ENCODE measurements at places on chromosomes 3 and 15.

- no peak for DNase-seq
Observed at GRCh38 chr3:186800285-186800684, 6.0 kb downstream of the RFC4 start.

GRCh38 chr15:56821721-56822425 lies 88.6 kb upstream of the ZNF280D start:
- DNase-seq, result peak; percentile 6

GRCh38 chr3:14633819-14634424 lies 17.6 kb upstream of the CCDC174 start:
- DNase-seq, result peak; percentile 32

GRCh38 chr3:69236812-69237707 lies 114.7 kb upstream of the LMOD3 start:
- DNase-seq, result no peak

DNA sequence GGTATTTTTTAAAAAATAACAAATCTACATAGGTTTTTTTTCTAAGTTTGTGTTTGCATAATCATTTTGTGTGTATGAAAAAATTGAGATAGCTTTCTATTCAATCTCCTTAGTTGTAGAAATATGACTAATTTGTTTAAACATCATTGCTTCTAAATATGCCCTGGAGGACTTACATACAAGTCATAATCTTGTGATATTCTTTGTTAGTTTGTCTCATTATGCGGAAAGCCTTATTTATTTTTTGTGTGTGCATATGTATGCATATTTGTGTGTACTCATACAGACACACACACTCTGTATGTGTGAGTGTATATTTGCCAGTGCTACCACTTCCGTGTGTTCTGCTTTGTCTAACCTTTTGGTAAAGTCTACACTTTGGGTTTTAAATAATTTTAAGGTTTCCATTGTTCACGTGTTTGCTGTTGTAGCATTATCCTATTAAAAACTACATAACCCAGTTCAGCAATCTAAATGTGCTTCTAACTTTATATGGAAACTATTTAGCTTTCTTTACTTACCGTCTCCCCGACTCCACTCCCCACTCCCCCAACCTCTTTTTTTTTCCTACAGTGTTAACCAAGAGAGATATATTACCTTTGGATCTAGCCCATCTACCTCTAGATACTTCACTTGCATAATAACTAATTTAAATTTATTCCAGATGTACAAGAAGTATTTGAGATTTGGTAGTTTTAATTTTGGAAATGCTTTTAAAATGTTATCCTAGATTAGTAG lies 111.7 kb downstream of the FNDC3B start:
- DNase-seq, result no peak

DNA sequence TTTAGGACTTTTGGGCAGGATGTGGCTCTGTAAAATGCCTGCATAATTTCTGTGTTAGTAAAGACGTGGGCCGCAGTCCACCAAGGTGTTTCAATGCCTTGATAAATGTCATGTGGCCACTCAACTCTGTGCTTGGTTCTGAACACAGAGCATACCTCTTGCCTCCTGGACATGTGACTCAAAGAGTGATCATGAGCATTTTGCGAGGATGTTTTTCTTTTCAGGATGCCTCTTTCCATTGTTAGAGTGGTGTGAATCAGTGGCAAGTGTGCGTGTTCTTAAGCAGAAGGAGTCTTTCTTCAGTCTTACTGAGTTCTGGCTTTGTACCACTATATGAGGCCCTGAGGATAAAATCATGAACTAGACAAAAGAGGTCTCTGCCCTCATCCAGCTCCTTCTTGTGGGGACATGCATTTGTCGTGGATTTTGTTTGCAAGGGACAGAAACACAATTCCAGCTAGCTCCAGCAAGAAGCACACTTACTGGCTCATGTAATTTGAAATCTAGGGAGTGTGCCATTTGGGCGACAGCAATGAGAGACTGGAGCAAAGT lies 363.4 kb downstream of the LRTM1 start:
- no peak for DNase-seq

GRCh38 chr3:100455841-100456550 lies 36.4 kb upstream of the TMEM45A start:
- DNase-seq, result no peak

DNA sequence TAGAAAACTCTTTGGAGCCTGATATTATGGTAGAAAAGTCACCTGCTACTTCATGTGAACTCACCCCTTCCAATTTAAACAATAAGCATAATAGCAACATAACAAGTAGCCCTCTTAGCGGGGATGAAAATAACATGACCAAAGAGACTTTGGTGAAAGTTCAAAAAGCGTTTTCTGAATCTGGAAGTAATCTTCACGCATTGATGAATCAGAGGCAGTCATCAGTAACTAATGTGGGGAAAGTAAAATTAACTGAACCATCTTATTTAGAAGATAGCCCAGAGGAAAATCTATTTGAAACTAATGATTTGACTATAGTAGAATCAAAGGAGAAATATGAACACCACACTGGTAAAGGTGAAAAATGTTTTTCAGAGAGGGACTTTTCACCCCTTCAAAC lies 5.1 kb upstream of the SCG5 start:
- no peak for DNase-seq

DNA sequence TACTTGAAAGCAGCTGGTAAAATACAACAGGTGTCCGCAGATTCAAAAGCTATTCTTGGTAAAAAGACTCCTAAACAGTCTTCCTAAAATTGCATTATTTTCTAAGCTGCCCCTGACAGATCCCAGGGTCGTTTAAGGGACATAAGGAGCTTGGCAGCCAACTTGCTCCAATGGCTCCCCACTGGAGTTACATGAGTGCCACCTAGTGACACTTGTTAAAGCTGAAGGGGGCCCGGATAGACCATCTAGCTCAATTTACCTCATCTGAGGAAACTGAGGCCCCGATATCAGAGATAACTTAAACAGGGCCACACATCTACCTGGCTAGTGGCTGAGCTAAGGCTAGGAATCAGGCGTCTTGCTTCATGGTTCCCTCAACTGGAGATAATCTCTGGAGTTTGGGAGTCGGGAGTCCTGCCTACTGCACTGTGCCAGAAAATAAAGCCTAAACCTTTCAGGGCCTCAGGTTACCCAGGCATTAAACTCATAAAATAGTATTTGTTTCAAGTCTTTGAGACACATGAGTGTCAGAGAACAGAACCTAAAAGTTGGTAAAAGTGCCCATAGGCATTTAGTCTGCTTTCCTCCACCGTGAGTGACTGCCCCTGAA lies 6.5 kb upstream of the TBC1D23 start:
- DNase-seq, result no peak

DNA sequence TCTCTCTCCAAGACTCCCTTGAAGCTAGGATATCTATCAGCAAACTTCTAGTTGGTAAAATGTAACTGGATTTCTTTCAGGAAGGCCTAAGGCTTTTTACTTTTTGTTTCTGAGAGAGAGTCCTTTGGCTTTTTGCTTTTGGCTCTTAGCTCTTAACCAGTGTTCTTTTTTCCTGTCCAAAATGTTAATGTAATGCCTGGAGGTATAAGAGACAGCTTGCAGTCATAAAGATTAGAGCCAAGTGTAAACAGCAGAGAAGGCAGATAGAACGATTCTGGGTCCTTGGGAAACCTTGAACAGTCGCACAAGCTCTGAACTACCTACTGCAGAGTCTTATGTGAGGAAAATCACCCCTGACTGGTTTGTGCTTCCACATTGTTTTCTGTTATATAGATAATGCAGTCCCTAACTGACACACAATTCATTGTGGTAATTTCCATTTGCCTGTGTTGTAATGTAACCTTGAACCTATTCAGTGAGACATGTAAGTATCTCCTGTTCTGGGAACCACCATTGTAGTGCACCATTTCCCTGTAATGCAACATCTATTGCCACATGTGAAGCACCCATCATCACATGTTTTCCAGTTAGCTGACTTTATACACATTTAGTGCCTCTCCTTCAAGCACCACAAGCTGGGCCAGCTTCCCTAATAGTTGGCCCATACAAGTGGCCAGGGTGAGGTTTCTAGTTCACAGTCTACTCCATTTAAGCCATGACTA lies 1311.9 kb downstream of the ROBO1 start:
- no peak for DNase-seq

DNA sequence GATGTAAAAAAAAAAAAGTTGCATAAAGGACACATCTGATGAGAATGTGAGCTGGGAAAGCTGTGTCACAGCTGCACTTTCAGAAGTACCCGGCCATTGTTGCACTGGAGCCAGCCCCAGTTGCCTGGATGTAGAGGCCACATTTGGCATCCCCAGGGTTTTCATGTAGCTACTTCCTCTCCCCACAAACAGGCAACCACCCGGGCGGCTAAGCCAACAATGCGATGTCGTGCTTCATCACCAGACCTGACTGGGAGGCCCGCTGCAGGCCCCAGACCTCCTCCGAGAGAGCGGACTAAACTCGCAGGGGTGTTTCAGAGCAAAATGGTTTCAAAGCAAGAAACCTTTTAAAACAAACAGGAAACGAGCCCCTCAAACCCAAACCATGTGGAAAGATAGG lies 142.3 kb downstream of the TMCO5A start:
- no peak for DNase-seq

- DNase-seq, result no peak
Observed at GRCh38 chr15:28019594-28020309, 79.4 kb downstream of the OCA2 start.

GRCh38 chr3:16119887-16120286 lies 54.6 kb upstream of the GALNT15 start:
- DNase-seq, result no peak

DNA sequence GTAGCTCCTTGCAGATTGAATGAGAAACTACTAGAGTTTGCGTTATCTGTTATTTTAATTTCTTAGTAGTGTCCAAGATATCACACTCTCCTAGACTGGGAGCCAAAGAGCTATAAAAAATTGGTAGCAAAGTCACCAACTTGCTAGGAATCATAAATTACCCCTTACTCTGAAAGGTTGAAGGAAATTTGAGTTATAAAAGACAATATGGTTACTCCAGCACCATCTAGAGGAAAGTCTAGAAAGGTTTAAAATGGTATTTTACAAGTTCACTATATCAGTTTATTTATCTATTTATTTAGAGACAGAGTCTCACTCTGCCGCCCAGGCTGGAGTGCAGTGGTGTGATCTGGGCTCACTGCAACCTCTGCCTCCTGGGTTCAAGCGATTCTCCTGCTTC lies 121.6 kb downstream of the RBPMS2 start:
- DNase-seq, result no peak

DNA sequence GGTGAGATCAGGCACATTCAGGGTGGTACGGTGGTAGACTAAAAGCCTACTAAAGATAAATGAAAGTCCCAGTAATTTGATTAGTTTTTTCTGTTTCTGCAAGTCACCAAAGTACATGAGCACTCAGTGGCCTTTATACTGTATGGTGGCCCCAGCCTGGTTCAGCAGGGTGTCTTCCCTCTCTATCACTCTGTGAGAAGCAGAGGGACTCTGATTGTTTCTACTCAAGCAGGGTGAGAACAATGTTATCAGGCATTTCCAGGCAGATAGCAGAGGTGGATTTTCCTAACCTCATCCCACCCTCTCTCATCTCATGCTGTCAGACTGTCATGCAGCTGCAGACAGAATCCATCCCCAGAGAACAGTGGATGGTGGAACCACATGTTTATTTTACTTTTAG lies 71.5 kb upstream of the BFSP2 start:
- no peak for DNase-seq

- DNase-seq, result no peak
Observed at GRCh38 chr3:59027607-59028006, 22.2 kb downstream of the CFAP20DC start.

DNA sequence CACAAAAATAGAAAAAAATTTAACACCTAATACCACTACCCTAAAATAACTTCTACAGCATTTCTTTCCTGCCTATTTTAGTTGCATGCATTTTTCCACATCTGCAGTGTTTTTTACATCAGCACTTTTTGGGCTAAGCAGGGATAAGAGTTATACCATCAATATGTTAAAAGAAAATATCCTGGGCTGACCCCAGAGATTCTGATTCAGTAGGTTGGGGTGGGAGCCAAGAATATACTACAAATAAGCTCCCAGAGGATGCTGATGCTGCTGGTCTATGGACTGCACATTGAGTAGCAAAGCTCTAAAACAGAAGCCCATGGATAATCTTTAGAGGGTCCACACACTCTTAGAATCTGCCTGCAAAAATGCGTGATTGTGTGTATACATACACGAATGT lies 14.8 kb downstream of the FYCO1 start:
- DNase-seq, result no peak

- DNase-seq, result no peak
Observed at GRCh38 chr3:14482271-14482721, 57.8 kb downstream of the GRIP2 start.

DNA sequence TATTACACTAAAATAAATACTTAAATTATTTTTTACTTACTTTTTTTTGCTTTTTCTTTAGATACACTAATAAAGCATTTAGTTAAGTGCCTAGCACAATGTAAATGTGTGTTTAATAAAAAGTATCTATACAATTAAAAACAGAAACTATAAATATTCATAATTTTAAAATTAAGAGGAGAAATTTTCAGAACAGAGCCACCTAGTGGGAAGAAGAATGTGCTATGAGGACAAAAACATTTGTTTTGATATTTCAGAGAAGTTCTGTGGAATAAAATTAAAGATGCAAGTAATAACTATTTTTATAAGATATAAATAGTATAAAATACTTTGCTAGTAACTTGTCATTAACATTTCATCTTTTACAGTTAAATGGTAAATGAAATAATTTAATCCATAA lies 33.6 kb upstream of the PLSCR5 start:
- no peak for DNase-seq

DNA sequence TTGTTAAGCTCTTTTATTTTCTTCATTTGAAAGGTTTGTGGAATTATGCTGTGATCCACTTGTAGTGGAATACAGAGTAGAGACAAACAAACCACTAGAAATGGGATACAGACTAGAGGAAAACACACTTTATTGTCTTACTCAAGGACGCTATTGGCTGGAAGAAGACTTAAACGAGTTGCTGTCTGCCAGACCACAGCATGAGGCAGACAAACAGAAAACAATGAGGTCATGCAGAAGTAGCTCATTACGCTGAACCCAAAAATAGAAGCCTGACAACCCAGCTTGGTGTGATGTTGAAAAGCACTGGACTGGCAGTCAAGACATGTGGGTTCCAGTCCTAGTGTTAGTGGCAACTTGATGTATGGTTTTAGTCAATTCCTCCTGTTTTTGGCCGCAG lies 62.4 kb upstream of the P3H2 start:
- no peak for DNase-seq

GRCh38 chr3:155327871-155328270 lies 34.4 kb upstream of the STRIT1 start:
- no peak for DNase-seq

GRCh38 chr3:74523811-74524210 lies 90.6 kb downstream of the CNTN3 start:
- no peak for DNase-seq

DNA sequence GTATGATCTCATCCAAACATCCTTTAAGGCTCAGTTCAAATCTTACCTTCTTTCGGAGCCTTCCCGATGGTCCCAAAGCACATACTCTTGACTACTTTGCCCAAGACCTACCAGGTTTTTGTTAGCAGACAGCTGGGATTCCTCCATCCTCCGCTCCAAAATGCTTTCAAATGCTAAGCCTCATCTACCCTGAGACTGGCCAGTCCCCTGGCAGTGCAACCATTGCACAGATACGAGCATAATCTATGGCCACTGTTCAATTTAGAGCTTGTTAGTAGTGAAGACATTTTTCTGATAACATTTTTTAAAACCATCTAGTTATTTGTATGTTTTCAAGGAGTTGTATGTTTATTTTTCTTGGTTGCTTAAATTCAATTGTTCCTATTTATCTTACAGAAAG lies 264.4 kb upstream of the NR2F2 start:
- DNase-seq, result no peak
